ENCODE measurements at places on chromosomes 3 and 15. TPM values are rescaled to one million over a fixed set of nuclear protein-coding genes. Genes with fewer than 3 reads are reported as not detected.

FBXW12 gene
- 0.20 TPM for total RNA-seq

SCAP gene
- 79.0 TPM for total RNA-seq

B3GNT5 gene
- 32.3 TPM for total RNA-seq

MST1R gene
- total RNA-seq: 0.37 TPM

ROPN1 gene
- not detected for total RNA-seq

SCG3 gene
- not detected for total RNA-seq

C3orf20 gene
- total RNA-seq: not detected

QRICH1 gene
- total RNA-seq: 145 TPM

KCNH8 gene
- not detected for total RNA-seq

SCN11A gene
- total RNA-seq: not detected

KBTBD13 gene
- total RNA-seq: not detected

CHRD gene
- 0.20 TPM for total RNA-seq

COL6A5 gene
- total RNA-seq: not detected

ATP10A gene
- 2.6 TPM for total RNA-seq

GATM gene
- total RNA-seq: 0.98 TPM

LYZL4 gene
- not detected for total RNA-seq

TIGIT gene
- total RNA-seq: not detected

C3orf85 gene
- not detected for total RNA-seq

ARGFX gene
- not detected for total RNA-seq

HDAC11 gene
- 4.0 TPM for total RNA-seq

RTP3 gene
- not detected for total RNA-seq

COLQ gene
- 0.37 TPM for total RNA-seq

ATP8B4 gene
- total RNA-seq: 1.4 TPM

VWA5B2 gene
- total RNA-seq: not detected

ZFYVE19 gene
- 16.9 TPM for total RNA-seq

CCDC54 gene
- not detected for total RNA-seq

RNU6-1 gene
- total RNA-seq: not detected

ACTRT3 gene
- total RNA-seq: 3.5 TPM

CD86 gene
- total RNA-seq: not detected

CLDN16 gene
- not detected for total RNA-seq

PPP1R14D gene
- not detected for total RNA-seq

TRIM42 gene
- not detected for total RNA-seq

CLCN2 gene
- total RNA-seq: 5.5 TPM

SLC35A5 gene
- total RNA-seq: 27.6 TPM

CILP gene
- total RNA-seq: 1.5 TPM

ZNF621 gene
- 13.9 TPM for total RNA-seq

DAPK2 gene
- total RNA-seq: 7.0 TPM

ITGA11 gene
- 0.20 TPM for total RNA-seq

CCDC33 gene
- not detected for total RNA-seq

DNASE1L3 gene
- total RNA-seq: 1.5 TPM

ANKRD63 gene
- not detected for total RNA-seq

PLOD2 gene
- 75.0 TPM for total RNA-seq

ACAN gene
- total RNA-seq: not detected
